ENCODE measurements at places on chromosomes 6 and 20.

- H3K36me3 ChIP-seq = no peaks in the 10 kb centered on the region
- H3K27ac ChIP-seq = no peak overlapping the region
- DNase-seq = peak; percentile 30
- H3K4me1 ChIP-seq = peaks cover 8% of the 10 kb centered on the region
- H3K4me3 ChIP-seq = peak overlapping the region; percentile 34
Observed at GRCh38 chr20:3660262-3661059, 2.7 kb downstream of the GFRA4 start.

DNA sequence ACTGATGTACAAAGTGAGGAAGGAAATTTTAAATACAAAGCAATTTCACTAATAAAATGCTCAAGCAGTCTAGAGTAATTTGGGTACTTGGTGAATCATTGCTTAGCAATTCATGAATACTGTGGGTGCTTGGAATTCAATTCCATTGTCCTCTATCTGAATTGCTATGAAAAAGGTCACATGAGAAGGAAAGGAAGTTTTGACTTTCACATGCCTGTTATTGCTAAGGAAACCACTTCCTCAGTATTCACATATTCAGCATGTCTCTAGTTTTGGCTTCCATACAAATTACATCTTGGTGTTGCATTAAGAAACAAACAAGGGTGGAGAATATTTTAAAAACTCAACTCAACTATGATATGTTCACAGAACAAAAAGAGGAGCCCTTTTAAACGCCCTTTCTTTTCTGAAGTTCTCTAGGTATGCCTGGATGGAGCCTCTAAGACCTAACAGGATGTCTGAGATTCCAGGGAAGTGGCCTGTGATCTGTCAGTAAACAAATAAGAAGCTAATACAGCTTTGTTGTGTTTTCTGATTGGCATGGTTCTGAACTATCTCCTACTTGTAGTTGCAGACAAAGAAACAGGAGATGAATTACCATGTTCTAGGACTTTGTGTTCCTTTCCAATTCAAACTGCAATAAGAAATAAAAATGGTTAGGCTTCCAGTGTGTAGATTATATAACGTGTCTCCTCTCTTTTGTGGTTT, 190.4 kb downstream of the OGFRL1 start:
- no peak overlapping the region for H3K4me3 ChIP-seq
- peak overlapping the region; percentile 78 for H3K27ac ChIP-seq
- H3K36me3 ChIP-seq = no peaks in the 10 kb centered on the region
- DNase-seq = no peak

GRCh38 chr20:845941-846893, 12.7 kb downstream of the FAM110A start:
- no peak overlapping the region for H3K27ac ChIP-seq
- H3K4me1 ChIP-seq = peaks cover 38% of the 10 kb centered on the region
- H3K4me3 ChIP-seq = peak overlapping the region; percentile 55
- DNase-seq = no peak

GRCh38 chr6:36523451-36523850, 23.8 kb downstream of the STK38 start:
- peaks cover 43% of the 10 kb centered on the region for H3K36me3 ChIP-seq
- no peaks in the 10 kb centered on the region for H3K27me3 ChIP-seq
- H3K4me1 ChIP-seq = no peaks in the 10 kb centered on the region
- H3K4me3 ChIP-seq = no peak overlapping the region
- DNase-seq = no peak

DNA sequence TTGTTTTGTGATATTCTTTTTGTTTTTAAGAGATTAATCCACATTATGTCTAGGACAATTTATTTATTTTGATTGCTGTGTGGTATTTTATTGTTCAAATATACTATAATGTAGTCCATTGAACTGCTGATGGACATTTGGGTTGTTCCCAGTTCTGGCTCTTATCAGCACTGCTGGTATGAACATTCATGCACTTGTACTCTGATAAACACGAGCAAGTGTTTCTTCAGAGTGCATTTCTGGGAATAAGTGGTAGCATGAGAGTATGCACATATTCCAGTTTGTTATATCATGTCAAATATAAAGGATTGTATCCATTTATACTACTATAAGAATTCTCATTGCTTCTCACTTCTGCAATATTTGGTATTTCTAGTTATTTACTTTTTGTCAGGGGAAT, 7.1 kb downstream of the CALHM6 start:
- no peaks in the 10 kb centered on the region for H3K36me3 ChIP-seq
- no peak overlapping the region for H3K27ac ChIP-seq
- H3K27me3 ChIP-seq = peaks cover 6% of the 10 kb centered on the region
- no peak for DNase-seq
- no peak overlapping the region for H3K4me3 ChIP-seq

DNA sequence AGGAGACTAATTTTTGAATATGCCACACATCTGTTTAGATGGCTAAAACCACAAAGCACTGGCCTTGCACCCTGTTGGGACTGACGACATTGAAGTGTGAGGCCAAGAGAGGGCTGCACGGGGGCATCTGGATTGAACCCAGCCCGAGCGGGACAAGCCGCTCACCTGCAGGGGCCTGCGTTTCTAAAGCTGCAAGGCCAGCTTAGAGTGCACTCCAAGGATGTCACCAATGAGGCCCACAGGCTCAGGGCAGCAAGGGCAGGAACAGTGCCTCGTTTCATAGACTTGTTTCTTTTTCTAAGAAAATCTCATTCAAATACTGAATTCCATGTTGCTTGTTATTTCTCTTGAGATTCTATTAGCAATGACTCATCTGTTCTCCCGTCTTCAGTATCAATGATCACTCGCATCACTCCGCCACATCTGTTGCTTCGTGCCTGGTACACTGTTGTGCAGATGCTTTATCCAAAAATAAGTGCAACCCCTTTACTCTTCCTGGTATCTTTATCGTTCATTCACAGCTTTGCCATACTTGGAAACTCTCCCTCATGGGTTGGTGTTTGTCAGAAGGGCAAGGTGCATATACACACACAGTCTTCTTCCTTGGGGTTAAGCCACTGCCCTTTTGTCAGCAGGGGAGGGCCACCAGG, 120.1 kb downstream of the IRF4 start:
- DNase-seq = no peak
- no peaks in the 10 kb centered on the region for H3K27me3 ChIP-seq
- H3K4me1 ChIP-seq = peaks cover 32% of the 10 kb centered on the region
- peak overlapping the region; percentile 38 for H3K27ac ChIP-seq

DNA sequence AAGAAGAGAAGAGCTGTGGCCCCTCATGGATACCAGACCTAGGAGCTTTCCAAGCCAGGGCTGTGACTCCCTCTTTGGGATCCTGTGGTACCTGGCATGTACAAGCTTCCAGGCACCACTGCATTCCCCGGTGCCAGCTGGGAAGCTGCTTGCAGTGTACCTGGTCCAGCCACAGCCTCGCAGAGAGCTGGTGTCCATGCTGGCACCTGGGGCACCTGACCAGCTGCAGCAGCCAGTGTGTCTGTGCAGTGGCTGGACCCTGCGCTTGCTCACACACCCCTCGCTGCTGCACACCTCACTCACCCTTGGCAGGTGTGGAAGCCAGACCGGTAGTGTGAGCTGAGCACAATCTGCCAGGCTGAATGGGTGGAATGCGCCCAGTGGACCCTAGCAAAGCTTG, 190.9 kb upstream of the MAN1A1 start:
- H3K4me1 ChIP-seq = no peaks in the 10 kb centered on the region
- no peak overlapping the region for H3K4me3 ChIP-seq
- DNase-seq = no peak
- H3K27ac ChIP-seq = no peak overlapping the region

- H3K36me3 ChIP-seq = peaks cover 30% of the 10 kb centered on the region
- H3K27ac ChIP-seq = no peak overlapping the region
- H3K4me1 ChIP-seq = peaks cover 48% of the 10 kb centered on the region
- no peak for DNase-seq
- H3K4me3 ChIP-seq = peak overlapping the region; percentile 90
- peaks cover 30% of the 10 kb centered on the region for H3K27me3 ChIP-seq
Observed at GRCh38 chr6:33206864-33207551, 1.3 kb upstream of the RING1 start.

- H3K27me3 ChIP-seq = no peaks in the 10 kb centered on the region
- peaks cover 3% of the 10 kb centered on the region for H3K36me3 ChIP-seq
- DNase-seq = no peak
- peaks cover 27% of the 10 kb centered on the region for H3K4me1 ChIP-seq
Observed at GRCh38 chr20:48924756-48925109, 3.2 kb downstream of the ARFGEF2 start.

- H3K4me1 ChIP-seq = peaks cover 24% of the 10 kb centered on the region
- no peaks in the 10 kb centered on the region for H3K36me3 ChIP-seq
- H3K4me3 ChIP-seq = no peak overlapping the region
- no peak for DNase-seq
Observed at GRCh38 chr6:56914798-56915658, 39.9 kb upstream of the BEND6 start.

GRCh38 chr6:135358985-135359384, 138.6 kb downstream of the AHI1 start:
- no peak for DNase-seq
- H3K27me3 ChIP-seq = no peaks in the 10 kb centered on the region
- peaks cover 8% of the 10 kb centered on the region for H3K36me3 ChIP-seq
- H3K4me3 ChIP-seq = no peak overlapping the region

DNA sequence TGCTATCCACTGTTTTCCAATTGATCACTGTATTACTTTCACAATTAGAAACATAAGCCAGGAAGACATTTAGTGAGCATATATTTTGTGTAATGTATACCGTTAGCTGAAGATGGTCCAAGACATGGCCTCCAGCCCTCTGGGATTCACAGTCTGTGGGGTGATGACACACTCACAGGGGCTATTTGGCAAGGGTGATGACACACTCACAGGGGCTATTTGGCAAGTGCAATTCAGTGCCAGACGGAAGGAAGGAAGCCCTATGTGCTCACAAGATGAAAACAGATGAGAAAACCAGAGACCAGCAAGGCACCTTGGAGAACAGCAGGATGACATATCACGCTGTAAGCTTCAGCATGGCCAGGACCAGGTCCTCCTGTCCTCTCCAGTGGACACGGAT, 183.7 kb downstream of the MBOAT1 start:
- H3K4me3 ChIP-seq = no peak overlapping the region
- DNase-seq = no peak
- no peaks in the 10 kb centered on the region for H3K27me3 ChIP-seq
- H3K36me3 ChIP-seq = peaks cover 4% of the 10 kb centered on the region
- peaks cover 10% of the 10 kb centered on the region for H3K4me1 ChIP-seq

- H3K4me1 ChIP-seq = peaks cover 25% of the 10 kb centered on the region
- DNase-seq = no peak
Observed at GRCh38 chr6:138106665-138107077, 548 bp downstream of the PERP start.

- no peaks in the 10 kb centered on the region for H3K36me3 ChIP-seq
- H3K27me3 ChIP-seq = peaks cover 20% of the 10 kb centered on the region
- no peak overlapping the region for H3K4me3 ChIP-seq
- H3K27ac ChIP-seq = no peak overlapping the region
- DNase-seq = no peak
Observed at GRCh38 chr6:107716688-107717089, 107.4 kb downstream of the SCML4 start.

DNA sequence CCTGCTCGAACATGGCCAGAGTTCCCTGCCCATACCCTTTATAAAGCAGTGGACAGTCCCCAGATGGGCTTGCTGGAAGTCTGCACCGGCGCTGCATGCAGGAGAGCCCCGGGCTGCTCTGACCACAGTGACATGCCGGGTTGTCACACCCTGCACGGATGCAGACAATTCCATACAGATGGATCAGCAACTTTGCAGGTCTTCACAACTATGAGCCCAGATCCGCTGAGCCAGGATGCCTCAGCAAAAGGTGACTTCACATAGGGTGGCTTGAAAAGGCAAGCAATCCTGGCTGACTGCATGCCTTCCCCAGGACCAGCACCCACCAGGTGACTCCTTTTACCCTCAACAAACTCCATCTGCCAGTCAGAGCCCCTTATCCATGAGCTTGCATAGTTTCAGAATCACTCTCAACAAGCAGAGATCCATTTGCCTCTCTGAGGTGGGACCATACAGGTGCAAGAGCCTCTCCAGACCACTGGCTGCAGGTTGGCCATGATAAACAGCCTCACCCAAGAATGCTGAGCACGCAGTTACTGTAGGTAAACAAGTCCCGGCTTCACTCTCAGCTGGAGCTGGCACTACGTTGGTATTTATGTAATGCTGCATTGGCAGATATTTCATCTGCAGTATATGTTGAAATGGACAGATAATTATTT, 183.0 kb upstream of the QKI start:
- no peak overlapping the region for H3K27ac ChIP-seq
- peaks cover 5% of the 10 kb centered on the region for H3K4me1 ChIP-seq
- H3K27me3 ChIP-seq = no peaks in the 10 kb centered on the region
- no peaks in the 10 kb centered on the region for H3K36me3 ChIP-seq
- no peak overlapping the region for H3K4me3 ChIP-seq
- no peak for DNase-seq

DNA sequence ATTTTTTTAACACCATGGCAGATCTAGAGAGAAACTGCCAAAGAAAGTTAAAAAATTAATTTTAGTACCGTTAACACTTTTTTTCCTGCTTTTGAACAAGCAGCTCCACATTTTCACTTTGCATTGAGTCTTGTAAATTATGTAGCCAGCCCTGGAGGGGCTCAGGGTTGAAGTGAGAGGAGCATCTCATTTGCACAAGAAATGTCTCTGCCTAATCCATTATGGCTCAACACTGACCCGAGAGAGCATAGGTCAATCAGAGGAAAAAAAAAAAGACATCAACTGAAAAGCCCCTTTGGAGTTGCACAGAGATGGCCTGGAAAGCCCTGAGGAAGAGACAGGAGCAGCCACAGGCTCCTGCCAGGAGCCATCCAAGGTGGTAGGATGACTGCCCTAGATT, 4.3 kb upstream of the SLPI start:
- DNase-seq = no peak
- H3K4me1 ChIP-seq = peaks cover 9% of the 10 kb centered on the region

DNA sequence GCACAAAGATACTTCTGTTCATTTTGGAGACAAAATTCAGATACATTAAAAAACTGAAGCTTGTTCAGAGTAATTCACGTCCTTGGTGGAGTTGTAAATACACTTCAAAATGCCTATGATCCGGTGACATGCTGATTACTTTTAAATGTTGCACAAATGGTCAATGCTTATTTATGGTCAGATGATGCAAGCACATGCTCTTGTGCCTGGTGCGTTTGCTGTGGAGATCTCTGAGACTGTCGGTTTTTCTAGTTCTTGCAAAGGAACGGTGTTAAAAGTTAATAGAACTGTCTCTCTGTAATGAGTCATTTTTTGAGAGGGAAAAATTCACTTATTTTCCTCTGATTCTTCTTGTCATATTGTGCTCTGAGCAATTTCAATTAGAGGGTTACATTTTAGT, 45.2 kb upstream of the EDN3 start:
- H3K4me1 ChIP-seq = peaks cover 3% of the 10 kb centered on the region
- DNase-seq = no peak
- H3K27me3 ChIP-seq = peaks cover 26% of the 10 kb centered on the region
- H3K36me3 ChIP-seq = no peaks in the 10 kb centered on the region
- H3K4me3 ChIP-seq = no peak overlapping the region
- no peak overlapping the region for H3K27ac ChIP-seq

DNA sequence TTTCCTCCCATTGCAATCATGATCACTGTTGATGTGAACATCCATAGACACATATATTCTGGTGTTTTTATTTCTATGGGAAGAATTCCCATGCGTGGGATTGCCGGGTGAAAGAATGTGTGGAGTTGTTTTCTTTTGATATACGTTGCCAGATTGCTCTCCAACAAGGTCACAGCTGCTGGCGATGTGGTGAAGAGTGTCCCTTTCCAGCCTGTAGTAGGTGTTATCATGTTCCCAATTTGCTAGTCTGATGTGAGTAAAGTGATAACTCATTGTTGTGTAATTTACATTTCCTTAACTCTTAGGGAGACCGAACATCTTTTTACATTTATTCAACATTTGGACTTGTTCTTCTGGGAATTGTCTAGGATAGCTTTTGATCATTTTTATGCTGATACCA, 14.5 kb upstream of the ELMO2 start:
- H3K27ac ChIP-seq = no peak overlapping the region
- H3K4me1 ChIP-seq = peaks cover 16% of the 10 kb centered on the region
